ENCODE measurements at places on chromosomes 3 and 15. TPM values are rescaled to one million over a fixed set of nuclear protein-coding genes. Genes with fewer than 3 reads are reported as not detected.

Gene ZPLD1
- 0.05 TPM for total RNA-seq

Gene CNTN3
- total RNA-seq, result not detected

Gene WDR72
- 6.1 TPM for total RNA-seq

Gene PLA2G4D
- total RNA-seq, result not detected

Gene GOLGA8M
- not detected for total RNA-seq

Gene GPR27
- 2.5 TPM for total RNA-seq

Gene P3H2
- 36.8 TPM for total RNA-seq

Gene GALNT15
- total RNA-seq, result 0.04 TPM

Gene VIPR1
- total RNA-seq, result 0.47 TPM

Gene SLC9C1
- total RNA-seq, result not detected

Gene GNB5
- total RNA-seq, result 52.7 TPM

Gene MEIS2
- 9.9 TPM for total RNA-seq

Gene CORO2B
- 3.5 TPM for total RNA-seq

Gene RNF168
- 4.6 TPM for total RNA-seq

Gene ROPN1
- not detected for total RNA-seq

Gene TMEM158
- 19.7 TPM for total RNA-seq

Gene KLF13
- 88.2 TPM for total RNA-seq

Gene AGBL1
- total RNA-seq, result not detected

Measured in A549 treated with ZK216348 at 1 μM for 4 hours (cell line).